ENCODE measurements at places on chromosomes 7 and 10.

DNA sequence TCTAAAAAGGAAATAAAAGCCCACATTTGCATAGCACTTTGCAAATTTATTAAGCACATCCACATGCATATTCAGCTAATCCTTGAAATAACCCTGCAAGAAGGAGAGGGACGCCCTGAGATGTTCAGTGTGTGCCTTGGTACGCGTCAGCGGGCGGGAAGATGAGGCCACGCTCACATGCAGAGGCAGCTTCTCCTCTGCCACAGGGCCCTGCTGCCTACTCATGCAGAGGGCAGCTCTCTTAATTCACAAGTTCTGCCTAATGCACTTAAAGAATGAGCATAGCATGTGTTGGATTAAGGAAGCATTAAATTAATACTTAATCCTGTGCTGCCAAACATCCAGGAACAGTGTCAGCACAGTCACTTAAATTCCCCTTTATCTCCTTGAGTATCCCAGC, 132.3 kb downstream of the HECW1 start:
- no peak for DNase-seq

DNA sequence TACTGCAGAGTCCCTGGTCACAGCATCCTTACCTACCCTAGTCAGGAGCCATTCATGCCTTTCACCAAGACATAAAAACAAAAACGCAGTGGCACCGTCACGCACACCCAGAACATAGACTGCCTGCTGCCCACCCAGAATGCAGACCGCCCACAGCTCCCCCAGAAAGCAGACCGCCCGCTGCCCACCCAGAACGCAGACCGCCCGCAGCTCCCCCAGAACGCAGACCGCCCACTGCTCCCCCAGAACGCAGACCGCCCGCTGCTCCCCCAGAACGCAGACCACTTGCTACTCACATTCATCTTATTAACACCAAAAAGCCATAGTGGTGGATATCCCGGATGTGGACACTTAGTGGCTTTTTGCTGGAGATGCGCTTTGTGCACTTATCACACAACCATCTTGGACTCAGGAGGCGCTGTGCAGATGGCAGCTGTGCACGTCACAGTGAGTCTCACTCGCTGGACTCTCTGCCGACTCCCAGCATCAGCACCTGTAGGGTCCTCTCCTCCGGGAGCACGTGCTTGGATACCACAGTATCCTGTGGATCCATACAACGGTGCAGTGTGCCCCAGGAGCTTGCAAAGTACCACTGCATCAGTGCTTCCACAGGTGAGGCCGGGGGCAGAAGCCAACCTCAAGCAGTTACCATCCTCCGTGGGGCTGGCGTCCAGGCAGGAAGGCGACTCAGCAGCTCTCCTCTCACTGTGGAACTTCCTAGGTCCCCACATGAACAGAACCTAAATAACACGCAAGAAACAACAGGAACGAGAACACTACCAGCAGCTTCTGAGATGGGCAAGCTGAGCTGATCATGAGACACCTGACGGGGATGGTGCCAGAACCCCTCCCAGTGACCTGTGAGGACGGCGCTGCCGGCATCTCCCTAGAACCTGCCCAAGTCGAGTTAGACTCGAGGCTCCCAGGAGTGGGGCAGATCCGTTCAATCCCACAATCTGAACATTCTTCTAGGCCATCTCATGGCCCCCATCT, 161.0 kb downstream of the DIP2C start:
- no peak for DNase-seq

DNA sequence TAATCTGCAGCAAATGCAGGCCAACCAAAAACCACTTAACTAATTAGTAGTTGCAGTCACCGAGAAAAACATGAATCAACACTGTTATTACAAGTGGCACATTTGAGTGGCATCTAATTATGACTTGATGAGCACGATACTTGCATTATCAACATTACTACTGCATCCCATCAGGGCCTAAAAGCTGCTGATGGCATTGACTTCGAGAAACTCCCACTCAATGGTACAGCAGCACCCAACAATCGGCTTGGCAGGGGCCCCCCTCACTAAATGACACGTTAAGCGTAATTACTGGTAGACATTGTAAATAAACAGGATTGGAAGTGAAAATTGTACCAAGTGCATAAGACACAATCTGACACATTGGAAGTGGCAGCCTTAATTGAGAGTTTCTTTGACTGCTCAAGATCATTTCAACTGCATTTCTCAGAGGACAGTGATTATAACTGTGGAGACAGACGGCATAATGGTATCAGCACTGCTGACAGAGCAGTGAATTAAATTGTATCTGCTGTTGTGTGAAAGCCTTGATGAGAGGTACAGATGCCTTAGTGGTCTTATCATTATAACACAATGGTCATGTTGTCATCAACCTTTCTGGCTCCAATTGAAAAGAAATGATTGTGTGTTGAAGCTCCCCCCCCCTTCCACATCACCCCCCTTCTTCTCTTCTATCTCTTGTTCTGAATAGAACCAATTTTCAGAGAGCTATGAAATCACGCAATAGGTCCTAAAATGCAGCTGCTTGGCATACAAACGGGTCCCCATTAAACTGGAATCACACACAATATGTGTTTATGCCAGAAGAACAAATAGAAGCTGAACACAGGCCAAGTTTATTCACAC, 43.4 kb downstream of the SHTN1 start:
- no peak for DNase-seq

DNA sequence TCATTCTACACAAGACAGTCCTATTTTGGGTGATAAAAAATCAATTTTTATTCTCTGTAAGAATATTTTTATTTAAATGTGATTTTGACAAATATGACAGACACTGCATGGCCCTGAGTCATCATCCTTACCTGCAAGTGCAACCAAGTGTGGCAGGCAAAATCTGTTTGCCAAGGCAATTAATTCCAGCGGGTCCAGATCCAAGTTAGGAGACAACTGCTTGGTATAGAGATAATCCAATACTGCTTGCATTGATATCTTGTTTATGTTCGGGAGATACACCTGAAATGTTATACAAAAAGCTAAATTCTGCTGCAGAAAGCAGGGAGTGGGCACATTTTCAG, 66.2 kb downstream of the RHOBTB1 start:
- no peak for DNase-seq

DNA sequence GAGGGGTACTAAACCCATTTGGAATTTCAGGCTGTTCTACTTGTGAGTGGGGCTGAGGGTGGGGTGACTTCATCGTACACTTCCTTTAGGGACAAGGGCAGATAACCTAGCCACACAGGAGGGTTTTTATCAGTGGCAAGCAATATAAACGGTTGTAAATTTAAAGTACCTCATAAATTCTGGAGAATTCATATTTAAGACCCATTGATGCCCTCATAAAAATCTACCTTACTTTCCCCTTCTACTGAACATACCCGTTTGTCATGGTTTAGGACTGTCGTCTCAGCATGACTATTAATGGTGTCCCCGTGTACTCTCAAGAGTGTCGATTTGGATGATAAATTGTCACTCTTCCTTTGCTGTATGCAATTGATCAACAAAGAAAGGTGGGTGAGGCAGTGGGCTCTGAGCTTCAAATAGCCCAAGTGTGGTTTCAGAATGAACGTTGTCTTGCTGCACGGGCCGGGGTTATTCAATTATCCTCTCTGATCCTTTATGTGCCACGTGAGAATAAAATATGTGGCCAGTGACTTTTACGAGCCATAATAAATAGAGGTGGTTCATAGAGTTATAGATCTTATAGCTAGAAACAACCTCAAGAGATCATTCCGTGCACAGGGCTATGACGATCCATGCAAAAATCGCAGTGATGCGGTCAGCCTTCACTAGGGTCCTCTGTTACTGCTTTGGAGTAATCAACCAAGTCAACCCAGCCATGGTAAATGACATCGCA, 82.2 kb downstream of the FAM107B start:
- no peak for DNase-seq

- no peak for DNase-seq
These were observed 2.8 kb upstream of the LZTS2 start for GRCh38 chr10:100996678-100997359.

GRCh38 chr7:141679014-141679413, 23.0 kb downstream of the DENND11 start:
- DNase-seq, result no peak
